ENCODE measurements at places on chromosomes 6 and 20.

DNA sequence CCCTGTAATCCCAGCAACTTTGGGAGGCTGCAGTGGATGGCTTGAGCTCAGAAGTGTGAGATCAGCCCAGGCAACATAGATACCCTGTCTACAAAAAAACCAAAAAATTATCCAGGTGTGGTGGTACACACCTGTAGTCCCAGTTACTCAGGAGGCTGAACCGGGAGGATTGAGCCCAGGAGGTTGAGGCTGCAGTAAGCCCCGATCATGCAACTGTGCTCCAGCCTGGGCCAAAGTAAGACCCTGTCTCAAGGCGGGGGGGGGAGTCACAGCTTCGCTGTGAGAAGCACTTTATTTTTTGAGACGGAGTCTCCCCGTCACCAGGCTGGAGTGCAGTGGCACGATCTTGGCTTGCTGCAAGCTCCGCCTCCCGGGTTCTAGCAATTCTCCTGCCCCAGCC, 54.2 kb downstream of the EZR start:
- no peak for DNase-seq

DNA sequence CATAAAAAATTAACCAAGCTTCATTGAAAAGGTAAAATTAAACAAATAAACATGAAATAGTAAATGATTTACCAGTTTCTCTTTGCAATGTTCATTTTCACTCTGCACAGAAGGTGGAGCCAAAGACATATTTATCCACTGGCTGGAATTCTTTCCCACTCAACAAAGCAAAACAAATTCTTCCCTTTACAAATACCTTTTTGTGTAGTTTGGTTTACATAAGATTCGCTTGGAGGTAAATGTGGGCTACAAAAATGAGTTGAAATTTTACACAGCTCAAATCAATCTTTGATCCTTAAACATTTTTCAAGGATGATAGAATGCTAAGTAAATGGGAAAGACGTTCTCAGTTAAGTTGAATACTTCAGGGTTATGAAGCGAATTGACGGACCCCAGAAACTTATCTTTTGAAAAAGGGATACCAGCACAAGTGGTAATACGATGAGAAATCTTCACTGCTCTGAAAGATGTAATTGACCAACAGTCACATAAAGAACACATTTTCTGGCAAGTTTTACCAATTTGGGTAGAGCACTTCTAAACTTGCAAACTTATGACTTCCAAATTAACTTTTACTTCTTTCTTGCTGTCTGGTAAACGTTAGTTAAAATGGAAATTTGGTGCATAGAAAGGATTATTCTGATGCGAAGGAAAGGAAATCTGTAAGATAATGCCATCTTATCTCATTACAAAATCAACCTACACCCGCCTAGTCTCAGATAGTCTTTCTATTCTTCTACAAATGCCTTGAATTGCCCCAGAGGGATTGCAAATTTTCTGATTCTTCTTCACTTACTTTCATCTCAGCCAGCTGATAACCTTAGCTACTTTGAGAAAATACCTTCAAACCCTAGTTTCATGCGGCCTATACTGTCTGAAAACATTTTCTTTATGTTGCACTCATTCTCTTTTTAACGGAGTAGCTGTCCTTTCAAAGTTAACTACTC, 4.7 kb upstream of the GJA1 start:
- DNase-seq, result no peak

- no peak for DNase-seq
These were observed 104.2 kb downstream of the AGPAT4 start for GRCh38 chr6:161169696-161170095.

DNA sequence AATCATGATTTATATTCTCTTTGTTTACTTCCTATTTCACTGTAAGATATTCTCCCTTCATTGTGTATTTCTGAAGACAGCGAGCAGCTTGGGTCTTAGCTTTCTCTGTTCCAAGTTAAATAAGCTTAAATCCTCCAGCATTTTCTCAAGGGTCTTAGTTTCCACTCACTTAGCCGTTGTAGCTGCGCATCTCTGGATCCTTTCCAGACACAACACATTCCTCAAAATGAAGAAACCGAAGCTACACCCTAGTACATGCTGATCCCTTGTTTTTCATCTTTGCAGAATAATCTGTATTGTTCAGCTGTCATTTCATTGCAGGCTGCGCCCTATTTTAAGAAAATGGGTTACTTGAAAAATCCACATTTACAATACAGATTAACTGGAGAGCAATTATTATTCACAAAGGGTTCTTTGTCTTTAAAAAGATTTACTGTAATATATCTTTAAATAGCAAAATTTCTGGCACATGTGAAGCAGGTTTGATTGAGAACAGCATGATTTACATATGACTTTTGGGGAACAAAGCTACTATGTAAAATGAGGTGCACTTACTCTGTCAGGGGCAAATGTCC, 375.8 kb downstream of the QKI start:
- no peak for DNase-seq
